ENCODE measurements at places on chromosomes 12 and 14.

- no peak for DNase-seq
Measured at GRCh38 chr14:56632195-56632594, 52.6 kb downstream of the TMEM260 start.

- no peak for DNase-seq
Measured at GRCh38 chr14:90239139-90239538, 17.2 kb upstream of the PSMC1 start.

- no peak for DNase-seq
Measured at GRCh38 chr14:28461389-28461788, 305.2 kb upstream of the FOXG1 start.

DNA sequence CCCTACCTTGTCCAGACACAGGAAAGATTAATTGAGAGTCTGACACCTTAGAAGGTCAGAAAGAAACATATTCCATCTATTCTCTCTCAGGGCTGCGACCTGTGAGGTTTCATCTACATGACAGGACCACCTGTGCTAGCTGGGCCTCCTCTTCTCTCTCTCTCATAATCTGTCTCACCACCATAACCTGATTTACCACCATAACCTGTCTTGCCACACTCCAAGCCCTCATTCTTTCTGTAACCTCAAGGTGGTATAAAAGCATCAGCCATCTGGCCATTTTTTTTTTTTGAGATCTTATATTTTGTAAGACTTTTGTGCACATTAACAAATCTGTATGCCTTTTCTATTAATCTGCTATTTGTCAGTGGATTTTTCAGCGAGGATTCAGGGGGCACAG lies 75.5 kb downstream of the ACADS start:
- no peak for DNase-seq

- DNase-seq, result no peak
Measured at GRCh38 chr12:88185279-88185678, 43.2 kb downstream of the TMTC3 start.

- DNase-seq, result no peak
Measured at GRCh38 chr14:77590845-77591485, 25.5 kb downstream of the SPTLC2 start.

DNA sequence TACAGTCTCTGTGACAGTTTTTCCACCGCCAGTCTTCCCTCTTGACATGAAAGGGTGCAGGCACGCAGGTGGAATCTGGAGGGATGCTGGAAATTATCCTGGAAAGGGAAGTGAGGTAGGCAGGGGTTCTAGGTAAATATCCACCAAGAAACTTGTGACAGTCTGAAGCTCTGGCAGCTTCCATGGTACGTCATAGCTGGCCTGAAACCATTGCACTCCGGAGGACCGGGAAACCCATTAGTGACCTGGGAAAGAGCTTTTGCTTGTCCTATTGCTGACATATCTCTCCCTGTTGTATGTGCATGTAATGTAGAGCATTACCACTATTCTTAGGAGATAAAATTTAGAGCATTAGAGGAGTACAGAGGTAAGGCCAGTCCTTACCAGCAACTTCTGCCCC lies 275.9 kb downstream of the EGLN3 start:
- DNase-seq, result peak; percentile 78

DNA sequence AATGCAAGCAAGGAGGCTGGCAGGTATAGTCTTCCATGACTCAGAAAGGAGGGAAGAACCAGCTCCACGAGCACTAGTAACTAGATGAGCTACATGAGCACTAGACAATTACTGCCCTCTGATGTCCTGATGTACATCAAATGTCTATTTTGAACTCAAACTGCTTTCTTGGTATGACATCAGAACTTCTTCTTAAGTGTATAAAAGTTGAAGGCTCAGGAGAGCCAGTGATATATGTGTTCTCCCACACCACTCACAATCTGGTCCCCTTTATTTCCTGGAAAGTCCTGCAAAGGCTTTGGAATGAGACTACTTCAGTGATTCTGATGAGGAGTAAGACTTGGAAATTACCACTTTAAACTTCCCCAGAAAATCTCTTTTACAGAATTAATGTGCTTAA lies 18.5 kb upstream of the DHRS7 start:
- no peak for DNase-seq

DNA sequence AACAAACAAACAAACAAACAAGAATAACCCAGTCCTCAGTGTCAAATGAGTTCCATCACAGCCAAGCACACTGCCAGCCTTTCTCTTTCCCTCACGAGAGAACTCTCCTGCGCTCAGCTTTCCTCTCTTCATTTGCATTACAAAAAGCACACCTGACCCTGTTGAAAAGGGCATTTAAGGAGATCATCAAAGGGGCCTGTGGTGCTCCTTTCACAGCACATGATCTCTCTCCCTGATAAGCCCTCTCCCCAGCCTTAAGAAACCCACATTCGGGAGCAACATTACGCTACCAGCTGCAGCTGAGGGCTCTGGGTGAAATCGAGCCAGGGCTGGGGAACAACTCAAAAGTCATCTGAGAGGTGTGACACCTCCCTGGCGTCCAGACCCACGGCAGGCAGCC lies 165.6 kb upstream of the TMCC3 start:
- DNase-seq, result peak; percentile 25

GRCh38 chr14:93085911-93086310 lies 29.8 kb downstream of the ITPK1 start:
- DNase-seq, result no peak

GRCh38 chr14:44742202-44742601 lies 219.5 kb downstream of the KLHL28 start:
- DNase-seq, result no peak

- no peak for DNase-seq
Measured at GRCh38 chr12:102051431-102051965, 10.3 kb downstream of the WASHC3 start.

GRCh38 chr12:90940872-90941499 lies 14.0 kb downstream of the CCER1 start:
- DNase-seq, result peak; percentile 58

DNA sequence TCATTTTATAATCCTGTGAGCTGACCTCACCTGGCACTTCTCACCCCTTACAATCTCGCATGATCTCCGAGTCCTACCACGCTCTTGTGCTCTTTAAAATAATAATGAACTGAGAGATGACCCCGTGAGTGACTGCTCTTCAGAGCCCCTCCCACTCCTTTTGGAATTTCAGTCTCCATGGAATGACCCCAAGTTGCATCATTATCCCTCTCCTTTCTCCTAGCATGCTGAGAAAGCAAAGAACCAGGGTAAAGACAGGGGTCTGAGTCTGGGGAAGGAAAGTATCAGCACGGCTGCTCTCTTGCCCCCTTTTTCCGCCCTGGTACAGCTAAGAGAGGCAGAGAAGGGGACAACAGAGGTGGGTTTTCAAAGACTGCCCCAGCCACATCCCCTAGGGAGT lies 178.3 kb upstream of the PLEKHA5 start:
- DNase-seq, result no peak

GRCh38 chr12:61765926-61766325 lies 494.3 kb upstream of the USP15 start:
- DNase-seq, result no peak

DNA sequence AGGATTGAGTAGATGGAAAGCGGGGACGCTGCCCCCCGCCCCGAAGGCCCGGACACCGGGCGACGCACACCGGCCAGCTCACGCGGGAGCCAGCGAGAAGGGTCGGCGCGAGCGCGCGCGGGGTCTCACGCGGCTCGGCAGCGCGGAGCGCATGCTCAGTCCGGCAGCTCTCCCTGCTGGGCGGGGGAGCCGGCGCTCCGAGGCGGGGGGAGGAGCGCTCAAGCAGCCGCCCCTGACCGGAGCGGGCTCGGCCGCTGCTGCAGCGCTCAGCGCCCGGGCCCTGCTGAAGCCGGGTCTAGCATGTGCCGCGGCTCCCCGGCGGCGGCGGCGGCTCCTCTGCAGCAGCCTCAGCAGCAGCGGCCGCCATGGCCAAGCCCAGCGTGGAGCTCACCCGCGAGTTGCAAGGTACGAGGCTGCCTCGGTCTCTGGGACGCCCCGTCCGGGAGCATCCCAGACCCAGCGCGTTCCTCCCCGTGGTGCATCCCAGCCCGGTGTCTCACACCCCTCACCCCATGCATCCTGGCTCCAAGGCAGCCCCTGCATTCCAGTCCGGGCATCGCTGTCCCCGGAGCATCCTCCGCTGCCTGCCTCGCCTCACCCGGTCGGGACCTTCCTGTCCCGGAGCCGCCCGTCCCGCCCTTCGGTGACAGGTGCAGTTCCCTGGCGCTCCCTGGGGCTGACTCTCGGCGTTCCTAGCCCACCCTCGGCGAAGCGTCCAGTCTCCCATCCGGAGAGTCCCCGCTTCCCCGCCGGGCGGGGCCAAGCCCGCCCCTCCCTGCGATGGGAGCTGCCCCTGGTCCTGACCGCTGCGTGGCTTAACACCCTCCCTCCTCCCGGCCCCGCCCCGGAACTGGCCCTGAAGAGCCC lies at the start of gene CARMIL3:
TSS of gene CARMIL3 (plus strand) at position 221 of the 867 bp plus-strand sequence. CDS start at position 366, 145 bp downstream.
- peak; percentile 75 for DNase-seq

DNA sequence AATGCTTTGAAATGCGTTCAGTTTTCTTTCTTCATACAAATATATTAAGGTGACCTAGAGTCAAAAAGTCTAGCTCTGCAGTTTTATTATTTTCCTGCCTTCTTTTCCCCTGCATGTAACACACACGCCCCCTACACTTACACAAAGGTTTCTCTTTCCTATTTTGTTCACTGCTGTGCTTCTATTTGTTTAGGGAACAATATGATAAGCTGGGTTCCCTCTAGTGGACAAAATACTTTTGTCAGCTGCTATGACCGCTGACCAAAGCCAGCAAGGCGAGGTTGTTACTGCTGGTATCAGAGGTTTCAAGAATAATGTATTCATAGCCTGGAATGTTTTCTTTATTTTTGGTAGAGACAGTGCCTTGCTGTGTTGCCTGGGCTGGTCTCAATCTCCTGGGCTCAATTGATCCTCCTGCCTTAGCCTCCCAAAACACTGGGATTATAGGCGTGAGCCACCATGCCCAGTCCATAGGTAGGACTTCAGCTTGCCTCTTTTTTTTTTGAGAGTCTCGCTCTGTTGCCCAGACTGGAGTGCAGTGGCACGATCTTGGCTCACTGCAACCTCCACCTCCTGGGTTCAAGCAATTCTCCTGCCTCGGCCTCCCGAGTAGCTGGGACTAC lies 33.4 kb downstream of the FNTB start:
- DNase-seq, result peak; percentile 29

DNA sequence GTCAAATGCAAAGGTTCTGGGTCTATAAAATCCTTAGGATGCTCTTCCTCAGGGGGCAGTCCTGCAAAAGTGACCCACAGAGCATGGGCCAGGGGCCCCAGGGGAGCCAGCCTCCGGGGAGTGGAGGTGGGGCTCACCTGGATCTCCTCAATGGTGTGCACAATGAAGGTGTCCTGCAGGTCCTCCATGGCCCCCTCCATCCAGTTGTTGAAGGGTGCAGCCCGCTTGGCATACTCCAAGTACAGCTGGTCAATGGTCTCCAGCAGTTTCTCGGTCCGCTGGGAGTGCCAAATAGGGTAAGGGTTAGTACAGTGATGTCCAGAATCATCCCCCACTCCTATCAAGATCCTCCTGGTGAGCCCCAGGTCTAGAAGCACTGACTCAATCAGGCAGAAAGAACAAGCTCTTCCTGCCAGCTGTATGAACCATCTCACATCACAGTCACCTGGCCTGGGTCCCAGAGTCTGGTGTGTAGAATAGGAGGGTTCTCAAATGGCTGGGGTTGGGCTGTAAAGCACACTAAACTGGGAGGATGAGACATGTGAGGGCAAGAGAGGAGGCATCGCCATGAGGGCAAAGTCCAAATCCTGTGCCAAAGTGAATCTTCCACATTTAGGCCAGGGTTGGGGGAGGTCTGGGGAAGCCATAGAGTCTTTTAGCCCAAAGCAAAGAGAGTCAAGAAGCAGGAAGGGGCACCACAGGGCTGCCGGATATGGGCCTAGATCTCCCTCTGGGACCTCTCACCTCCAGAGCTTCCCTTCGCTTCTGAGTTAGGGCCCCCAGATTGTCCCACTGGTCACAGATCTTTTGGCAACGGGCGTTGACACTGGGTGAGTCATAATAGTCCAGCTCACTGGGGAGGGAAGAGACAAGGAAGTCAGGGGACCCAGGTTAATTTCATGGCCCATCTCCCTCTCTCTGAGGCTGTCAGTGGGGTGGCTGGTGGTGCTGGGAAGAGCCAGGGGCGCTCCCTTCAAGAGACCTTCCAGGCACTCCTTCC lies 91.5 kb upstream of the ZFP36L1 start:
- DNase-seq, result no peak

- DNase-seq, result no peak
Measured at GRCh38 chr12:63294327-63294632, 143.3 kb upstream of the AVPR1A start.
